ENCODE measurements at places on chromosomes 5 and 9.

DNA sequence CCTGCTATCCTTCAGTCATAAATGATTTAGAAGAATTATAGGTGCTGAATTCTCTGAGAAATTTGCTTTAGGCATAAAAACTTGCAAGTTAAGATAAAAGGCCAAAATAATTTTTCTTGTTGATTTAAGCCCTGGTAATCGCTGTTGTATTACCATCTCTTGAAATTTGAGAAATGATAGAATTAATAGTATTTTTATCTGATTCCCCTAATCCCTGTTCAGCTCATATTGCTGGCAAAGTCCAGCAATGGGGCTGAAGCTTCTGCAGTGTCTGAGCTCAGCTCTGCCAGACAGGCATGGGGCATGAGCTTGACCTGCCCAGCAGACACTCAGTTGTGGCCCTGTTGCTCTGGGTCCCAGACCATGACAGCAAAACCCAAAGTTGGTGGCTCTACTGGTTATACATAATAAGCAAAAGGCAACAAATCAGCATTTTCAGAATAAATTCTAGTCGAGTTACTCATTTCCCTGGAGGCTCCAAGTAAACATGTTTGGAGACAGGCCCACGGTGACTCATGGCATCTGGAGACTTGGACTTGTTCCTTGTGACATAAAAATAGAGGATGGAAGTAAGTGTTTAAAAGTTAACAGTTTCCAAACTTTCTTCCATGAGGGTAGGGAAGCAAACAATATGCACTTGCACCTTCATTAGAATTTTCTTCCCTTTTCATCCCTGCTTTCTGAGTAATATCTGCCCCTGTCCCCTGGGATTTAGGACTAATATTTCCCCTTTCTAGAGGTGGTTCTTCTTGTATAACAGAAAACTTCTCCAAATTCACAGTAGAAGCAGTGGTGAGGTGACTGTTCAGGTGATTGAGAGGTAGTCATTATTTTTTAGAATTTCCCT lies 60.2 kb upstream of the SLC2A8 start:
- no peak for DNase-seq

DNA sequence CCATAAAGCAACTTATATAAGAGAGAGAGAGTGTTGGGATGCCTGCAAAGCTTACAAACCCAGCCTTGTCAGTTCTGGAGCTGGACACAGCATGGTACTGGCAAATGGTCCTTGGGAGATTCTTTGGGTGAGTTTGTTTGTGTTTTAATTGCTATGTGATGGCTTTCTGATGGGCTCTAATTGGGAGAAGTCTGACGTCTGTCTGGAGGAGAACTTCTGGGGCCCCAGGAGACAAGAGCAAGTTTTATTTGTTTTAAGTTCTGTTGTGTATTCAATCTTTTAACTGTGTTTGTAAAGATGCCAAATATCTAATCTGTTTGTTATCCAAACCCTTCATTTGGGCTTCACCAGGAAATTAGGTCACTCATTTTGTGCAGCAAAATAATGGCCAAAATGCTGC lies 50.3 kb upstream of the AFAP1L1 start:
- DNase-seq: no peak

DNA sequence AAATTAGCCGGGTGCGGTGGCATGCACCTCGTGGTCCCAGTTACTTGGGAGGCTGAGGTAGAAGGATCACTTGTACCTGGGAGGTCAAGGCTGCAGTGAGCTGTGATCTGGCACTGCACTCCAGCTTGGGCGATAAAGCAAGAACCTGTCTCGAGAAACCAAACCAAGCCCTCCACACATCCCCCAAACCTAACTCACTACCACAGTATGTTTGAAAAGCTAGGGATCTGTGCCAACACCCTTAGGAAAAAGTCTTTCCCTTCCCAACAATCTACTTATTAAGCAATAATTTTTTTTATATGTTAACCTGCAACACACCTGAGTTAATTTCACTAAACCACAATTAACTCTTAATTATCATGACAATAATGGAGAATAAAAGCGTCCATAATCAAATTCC lies 2.2 kb downstream of the UBTD2 start:
- no peak for DNase-seq

DNA sequence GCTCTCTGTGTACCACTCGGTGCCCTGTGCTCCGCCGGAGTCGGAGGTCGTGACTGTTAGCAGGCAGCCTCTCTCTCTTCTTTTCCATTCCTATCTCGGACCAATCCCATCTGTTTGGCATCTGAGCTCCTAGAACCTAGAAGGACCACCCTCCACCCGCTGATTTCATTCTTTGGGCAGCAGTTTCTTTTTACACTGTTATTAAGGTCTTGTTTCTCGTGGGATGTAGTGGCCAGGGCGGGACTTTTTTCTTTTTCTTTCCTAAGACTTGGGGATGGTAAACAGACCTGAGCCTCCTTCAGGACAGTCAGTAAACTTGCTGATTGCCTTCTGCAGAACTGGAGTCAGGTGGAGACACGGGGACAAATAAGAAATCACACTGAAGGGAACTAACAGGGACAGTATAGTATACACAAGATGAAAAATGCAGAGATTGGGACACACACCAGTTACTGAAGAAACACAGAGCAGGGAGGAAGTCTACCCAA lies 500 bp downstream of the URM1 start:
- no peak for DNase-seq

- no peak for DNase-seq
Observed at GRCh38 chr9:121242219-121242958, 25.6 kb upstream of the GSN start.

GRCh38 chr9:135536216-135536615 lies 9.7 kb upstream of the OBP2A start:
- no peak for DNase-seq

DNA sequence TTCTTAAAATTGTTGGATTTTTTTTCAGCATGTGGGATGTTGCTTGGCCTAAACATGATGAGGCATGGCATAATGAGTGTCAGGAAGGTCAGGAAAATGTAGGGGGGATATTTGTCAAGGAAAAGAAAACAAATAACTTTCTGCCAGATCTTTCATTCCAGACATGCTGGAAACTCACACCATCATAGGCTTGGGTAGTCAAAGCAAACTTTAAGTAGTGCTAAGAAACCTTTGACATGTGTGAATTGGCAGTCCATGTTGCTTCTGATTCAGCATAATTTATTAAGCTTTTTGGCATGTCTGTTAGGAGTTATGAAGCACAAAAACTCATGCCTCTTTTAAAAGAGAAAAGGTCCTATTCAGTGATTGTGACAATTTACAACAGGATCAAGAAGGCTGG lies 61.3 kb upstream of the MTAP start:
- DNase-seq: no peak

DNA sequence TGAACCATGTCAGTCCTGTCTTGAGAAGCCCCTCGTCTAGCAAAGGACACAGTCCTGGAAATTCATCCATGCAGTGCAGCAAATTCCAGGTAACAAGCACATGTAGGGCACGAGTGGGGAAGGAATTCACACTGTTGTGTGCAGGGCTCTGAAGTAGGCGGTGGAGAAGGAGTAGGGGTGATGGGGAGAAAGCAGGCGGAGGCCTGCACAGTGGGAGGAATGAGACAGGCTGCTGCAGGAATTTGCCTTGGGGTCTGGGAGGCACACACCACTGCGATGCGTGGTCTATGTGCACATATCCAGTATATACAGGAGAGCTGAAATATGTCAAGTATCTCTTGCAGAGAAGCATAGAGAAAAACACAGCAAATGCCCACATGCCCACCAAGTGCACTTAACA lies 249.2 kb upstream of the IRX2 start:
- DNase-seq: no peak

GRCh38 chr9:127389381-127390247 lies 7.4 kb upstream of the SLC2A8 start:
- no peak for DNase-seq

DNA sequence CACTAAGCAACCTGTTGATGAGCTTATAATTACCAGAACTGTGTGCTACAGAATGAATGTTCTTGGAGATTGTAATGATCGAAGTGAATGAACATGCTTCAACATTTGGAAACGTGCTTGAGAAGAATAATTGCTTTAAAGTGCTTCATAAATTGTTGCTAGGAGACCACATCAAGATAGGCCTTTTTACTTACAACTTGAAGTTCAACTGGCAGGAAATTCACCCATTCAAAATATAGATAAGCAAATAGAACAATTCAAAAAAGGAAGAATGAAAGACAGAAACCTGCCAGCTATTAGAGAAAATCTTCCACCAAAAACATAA lies 38.0 kb upstream of the SLC44A1 start:
- peak; percentile 84 for DNase-seq

DNA sequence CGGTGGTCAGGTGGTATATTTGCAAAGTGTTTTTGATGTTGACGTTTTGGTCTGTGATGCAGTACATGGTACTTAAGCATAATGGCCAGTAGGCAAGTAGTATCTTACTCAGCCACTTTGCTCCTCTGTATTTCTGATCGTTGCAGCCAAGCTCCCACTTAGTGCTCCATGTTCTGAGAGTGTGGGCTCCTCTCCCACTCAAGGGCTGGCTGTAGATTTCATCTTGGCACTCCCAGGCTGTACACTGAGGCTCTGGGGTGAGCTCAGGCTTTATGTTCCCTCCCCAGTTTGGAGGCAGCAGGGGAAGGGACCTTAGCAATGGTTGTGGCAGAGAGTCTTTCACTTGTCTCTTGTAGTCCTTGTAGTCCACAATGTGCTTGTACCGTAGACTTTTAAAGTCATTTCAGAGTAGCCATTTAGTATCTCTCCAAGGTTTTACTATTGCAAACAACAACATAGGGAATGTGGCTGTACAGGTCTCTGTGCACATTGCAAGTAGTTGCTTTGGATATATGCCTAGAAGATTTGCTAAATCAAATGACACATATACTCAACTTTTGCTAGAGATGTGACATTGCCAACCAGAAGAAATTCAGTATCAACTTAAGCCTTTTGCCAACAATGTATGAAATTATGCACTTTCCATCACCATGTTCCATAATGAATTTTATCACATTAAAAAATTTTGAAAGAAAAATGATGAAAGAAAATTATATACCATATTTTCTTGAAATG lies 304.3 kb upstream of the CTNND2 start:
- no peak for DNase-seq

- DNase-seq: peak; percentile 29
Observed at GRCh38 chr5:133251296-133252132, 199.7 kb downstream of the HSPA4 start.

DNA sequence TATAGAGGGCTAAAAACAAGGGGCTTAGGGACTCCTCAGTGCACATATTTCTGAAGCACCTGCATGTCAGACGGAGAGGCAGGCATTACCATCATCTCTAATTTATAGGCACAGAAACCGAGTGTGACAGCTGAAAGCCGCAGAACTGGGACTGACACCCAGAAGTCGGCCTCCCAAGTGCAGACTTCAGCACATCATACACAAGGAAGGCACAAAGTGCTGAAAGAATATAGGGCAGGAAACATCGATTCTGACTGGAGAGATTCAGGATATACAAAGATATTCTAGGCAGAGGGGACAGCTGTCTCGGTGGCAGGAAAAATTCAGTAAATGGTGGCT lies 11.2 kb downstream of the MRPS27 start:
- no peak for DNase-seq

DNA sequence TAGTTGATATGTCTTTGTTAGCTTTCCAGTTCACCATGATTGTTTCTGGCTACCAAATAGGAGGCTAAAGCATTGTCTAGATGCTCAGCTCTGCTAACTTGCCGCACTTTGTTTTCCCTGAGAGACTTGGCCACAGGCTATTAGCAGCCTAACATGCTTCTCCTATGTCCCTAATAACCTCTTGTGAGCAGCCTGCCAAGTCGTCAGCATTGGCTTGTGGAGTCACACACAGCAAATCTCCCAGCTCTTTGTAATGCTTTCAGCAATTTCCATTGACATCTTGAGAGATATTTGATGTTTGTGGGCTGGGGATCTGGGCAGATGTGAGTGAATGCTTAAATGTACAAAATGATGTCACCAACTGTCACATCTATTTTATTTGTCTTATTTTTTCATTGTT lies 346.9 kb downstream of the KDM4C start:
- no peak for DNase-seq

- no peak for DNase-seq
Observed at GRCh38 chr5:83470526-83471404, 779 bp upstream of the VCAN start.

DNA sequence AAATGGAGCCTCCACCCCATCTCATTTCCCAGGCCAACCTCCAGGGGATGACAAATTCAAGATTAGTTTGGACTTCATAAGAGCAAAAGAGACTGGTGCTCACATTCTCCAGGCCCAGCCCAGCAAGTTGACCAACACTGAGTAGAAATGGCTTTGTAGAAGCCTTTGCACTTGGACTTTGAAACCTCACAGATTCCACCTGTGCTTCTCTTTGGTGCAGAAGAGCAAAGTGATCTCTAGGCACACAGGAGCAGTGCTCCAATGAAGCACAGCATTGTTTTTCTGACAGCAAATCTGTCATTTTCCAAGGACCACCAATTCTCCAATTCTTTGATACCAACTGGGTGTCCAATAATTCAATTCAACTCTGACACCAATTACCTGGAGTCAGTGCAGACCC lies 17.1 kb upstream of the RNF145 start:
- no peak for DNase-seq

- DNase-seq: no peak
Observed at GRCh38 chr5:173325091-173325698, 3.0 kb downstream of the STC2 start.

DNA sequence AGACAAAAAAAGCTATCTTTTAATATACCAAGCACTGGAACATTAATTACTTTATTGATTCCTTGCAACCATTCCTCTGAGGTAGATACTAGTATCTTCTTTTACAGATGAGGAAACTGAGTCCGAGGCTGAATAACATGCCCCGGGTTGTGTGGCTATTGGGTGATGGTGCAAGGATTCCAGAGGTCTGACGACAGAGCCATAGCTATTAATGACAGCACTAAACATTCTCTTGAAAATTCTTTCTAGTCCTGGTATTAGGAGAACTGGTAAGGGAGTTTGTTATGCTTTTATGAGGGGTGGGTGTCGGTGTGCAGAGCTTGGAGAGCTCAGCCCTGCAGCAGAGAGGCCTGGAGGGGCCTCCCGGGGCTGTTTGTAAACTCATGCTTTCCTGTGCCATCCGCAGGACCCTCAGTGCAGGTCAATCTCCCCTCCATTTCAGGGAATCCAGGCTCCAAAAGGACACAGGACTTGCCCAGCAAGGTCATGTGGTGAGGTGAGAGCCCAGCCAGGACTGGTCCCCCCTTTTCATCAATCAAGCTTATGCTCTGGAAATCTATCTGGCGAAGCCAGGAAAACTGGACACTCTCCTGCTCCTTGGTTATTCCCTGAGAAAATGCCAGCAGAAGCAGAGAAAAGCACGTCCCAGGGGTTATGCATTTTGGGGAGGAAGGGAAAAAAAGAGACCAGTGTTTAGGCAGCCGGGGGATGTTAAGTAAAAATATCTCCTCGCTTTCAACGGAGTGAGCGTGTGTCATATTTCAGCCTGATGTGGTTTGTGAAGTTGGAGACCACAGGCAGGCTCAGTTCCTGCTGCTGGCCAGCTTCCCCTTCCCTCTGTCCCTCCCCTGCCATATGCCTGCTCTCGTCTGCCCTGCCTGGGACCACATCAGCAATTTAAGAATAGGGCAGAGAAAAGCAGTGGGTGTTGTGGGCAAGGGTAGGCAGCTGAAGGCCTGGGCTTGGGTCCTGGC lies 3.7 kb downstream of the GSN start:
- DNase-seq: no peak

- DNase-seq: peak; percentile 1
Observed at GRCh38 chr9:37626708-37627292, 24.0 kb upstream of the FRMPD1 start.

- DNase-seq: peak; percentile 96
Observed at GRCh38 chr9:15306068-15306756, 804 bp downstream of the TTC39B start.

Measured in NCI-H1105 (cell line).